ENCODE measurements at places on chromosomes 1 and 21.

DNA sequence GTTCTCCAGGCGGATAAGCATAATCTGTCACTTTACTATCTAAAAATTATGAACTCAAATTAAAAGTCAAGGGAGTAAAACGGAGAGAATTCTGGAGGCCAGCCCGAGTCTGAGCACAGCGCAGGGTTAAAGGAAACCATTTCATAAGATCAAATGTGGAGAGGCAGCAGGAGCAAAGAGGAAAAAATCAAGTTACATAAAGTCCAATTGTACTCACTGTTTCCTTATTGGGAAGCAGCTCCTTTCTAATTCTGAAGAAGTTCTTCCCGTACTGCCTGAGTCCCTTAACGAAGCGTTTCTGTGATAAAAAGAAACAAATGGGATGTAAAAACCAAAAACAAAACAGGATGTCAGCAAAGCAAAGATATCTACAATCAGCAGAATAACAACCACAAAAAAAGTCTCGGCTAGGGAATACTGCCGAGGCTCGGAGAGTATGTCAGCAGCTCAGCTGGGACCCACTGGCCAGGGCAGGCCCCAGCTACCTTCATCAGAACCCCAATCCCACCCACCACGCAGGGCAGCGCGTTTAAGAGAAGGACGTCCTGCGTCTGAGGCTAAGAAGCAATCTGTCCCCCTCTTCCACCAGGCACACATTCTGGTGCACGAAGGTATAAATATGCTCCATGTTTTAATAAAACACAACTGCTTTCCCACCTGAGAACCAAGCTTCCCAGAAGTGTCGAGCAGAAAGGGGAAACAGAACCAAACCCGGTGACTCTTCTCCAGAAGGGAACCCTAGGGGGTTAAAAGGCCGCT is 104.8 kb downstream of the SLC45A1 start:
- DNase-seq: no peak

DNA sequence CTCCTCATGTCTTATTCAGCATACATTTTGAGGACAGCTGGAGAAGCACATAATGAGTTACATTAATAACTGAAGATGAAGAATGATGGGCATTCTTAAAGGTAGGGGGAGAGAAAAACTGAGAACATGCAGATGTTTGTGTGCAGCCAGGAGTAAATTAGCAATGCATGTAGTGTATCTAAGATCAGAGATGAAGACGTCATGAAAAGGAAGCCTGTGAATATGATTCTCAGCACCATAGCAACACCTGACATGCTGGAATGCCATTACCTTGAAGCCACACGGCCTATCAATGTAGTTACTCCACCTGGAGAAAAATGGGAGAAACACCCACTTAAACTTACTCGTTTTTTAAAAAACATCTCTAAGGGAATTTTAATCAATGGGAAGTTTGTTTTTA is 607.1 kb downstream of the PTPRC start:
- no peak for DNase-seq

DNA sequence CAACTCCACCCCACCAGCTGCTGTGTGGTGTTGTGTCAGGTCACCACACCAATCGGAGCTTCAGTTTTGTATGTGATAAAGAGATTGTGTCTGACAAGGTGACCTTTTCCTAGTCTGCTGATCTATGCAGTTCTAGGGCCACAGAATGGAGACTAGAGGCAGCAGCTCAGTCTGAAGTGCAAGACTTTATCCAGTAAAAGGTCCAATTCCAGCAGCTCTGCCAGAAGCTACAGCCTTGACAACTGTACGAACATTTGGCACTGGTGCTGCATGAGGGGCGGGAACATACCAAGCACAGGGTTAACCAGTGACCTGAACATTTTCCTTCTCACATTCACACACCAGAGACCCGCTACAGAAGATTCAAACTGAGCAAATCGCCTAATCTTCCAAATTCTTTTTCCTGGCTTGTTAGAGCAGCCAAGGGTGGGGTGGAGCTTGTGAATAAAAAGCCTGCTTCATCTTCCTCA is 9.3 kb downstream of the FMO1 start:
- no peak for DNase-seq

DNA sequence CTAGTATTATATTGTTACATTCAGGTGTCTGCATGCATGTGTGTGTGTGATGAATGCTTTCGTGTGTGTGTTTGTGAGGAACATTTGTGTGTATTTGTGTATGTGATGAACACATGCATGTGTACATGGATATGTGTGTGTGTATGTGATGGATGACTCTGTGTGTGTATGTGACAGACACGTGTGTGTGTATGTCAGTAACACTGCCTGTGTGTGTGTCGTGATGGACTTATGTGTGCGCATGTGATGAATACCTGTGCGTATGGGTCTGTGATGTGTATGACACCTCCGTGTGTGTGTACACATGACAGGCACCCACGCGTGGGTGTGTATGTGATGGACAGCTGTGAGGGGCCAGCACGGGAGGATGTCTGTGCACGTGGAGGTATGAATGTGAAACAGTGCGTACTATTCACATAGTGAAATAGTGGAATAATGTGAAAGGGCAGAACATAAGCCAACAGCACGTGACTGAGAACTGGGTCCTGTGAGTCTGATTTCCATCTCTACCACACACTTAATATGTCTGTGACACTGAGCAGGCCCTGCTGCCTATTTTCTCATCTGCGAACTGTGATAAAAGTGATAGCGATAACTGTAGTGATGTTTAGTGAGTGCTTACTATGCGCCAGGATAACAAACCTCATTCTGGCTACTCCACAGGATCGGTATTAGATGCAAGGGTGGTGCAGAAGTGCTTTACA is 41.8 kb upstream of the CSF3R start:
- no peak for DNase-seq

- no peak for DNase-seq
Observed at GRCh38 chr21:37566790-37567615, 200.4 kb downstream of the DYRK1A start.

- no peak for DNase-seq
Observed at GRCh38 chr1:244362476-244362875, 89.2 kb downstream of the ADSS2 start.

GRCh38 chr1:6868660-6869380 is 83.6 kb downstream of the CAMTA1 start:
- DNase-seq: no peak

DNA sequence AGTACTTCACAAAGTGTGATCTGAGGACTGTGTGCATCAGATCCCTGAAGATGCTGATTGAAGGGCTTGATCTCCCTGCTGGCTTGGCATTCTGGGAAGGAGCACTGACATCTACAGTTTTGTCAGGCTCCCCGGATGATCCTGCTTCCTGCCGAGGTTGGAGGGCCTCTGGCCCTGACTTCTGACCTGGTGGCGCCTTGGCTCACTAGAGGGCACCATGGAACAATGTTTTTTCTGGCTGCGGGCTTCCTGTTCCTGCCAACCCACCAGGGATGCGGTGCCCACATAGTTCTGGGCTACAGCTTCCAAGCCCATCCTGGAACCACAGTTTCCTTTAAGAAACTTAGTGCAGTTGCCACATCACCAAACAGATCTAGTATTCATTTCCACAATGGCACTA is 38.8 kb upstream of the RASAL2 start:
- DNase-seq: no peak

DNA sequence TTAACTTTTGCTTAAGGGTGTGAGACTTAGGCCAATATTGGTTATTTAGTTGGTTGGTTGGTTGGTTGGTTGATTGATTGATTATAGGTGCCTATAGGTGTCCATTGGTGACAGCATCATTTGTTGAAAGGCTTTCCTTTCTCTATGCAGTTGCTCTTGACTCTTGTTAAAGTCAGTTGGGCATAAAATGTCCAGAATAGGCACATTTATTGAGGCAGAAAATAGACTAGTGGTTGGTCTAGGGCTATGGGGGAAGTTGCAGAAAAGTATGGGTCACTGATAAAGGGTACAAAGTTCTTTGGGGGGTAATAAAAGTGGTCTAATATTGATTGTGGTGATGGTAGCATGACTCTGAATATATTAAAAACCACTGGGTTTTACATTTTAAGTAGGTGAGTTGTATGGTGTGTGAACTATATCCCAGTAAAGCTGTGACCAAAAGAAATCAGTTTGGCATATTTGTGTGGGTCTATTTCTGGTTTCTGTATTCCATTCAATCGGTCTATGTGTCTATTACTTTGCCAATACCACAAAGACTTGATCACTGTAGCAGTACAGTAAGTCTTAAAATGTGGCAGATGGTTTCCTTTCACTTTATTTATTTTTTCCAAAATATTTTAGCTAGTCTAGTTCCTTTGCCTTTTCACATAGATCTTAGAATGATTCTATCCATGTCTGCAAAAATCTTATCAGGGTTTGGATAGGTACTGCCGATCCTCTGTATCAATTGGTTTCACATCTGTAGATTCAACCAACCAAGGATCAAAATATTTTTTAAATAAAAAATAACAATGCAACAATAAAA is 63.0 kb downstream of the ATP1A1 start:
- DNase-seq: no peak

DNA sequence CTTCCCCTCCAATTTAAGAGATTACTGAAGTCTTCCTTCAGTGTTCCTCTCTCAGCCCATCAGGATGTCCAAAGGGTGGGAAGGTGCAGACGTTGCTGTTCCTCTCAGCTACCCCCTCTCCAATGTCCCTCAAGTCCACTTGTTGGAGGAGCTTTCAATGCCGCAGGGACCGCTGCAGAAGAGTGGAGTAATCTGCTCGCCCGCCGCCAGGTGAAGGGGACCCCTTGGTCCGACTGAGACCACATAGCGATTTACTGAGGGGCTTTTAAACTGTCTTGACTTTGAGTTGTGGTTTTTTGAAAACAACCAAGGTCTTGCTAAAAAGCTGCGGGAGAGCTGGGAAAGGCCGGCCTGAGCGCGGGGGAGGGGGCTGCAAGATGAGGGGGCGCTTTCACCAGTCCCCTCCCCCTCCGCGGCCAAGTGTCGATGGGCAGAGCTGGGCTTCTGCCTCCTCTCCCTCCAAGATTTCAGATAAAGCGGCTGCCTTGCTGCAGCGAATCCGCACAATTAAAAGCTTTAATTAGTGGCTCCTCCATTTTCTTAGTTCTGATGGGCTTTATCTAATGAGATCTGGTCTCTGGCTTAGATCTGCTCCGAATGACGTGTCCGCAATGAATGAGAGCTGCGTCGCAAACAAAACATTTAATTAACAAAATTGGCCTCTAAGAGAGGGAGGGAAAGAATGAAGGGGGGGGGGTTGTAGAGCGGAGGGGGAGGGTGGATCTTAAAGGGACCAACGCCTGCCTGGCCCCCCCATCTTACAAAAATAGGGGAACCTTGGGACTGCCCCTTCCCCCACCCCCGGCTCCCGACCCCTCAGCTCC is 5.9 kb downstream of the LMO4 start:
- no peak for DNase-seq

DNA sequence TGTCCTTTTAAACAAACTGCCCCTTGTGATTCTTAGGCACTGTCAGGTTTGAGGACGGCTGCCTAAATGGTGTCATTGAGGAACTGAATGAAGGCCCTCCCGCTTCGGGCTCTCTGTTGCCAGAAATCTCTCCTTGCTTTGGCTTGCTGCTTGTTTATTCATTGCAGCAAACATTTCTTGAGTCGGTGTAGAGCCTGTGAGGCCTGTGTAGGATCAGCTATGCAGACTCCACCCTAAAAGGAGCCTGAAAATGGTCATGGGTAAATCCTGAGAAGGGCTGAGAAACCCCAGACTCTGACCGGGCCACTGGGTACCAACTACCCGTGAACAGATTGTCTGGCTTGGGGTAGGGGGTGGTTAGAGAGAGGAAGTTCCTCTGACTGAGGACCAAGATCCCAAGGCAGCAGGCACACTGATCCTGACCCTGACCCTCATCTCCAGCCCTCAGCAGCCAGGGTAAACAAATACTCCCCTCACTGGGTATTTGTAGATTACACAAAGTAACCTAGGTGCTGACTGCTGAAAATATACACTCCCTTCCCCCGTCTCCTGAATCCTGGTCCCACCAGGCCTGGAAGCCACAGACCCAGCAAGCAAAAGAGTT is 3.1 kb downstream of the IL6R start:
- DNase-seq: no peak

GRCh38 chr1:196063294-196063693 is 544.9 kb downstream of the KCNT2 start:
- DNase-seq: no peak

DNA sequence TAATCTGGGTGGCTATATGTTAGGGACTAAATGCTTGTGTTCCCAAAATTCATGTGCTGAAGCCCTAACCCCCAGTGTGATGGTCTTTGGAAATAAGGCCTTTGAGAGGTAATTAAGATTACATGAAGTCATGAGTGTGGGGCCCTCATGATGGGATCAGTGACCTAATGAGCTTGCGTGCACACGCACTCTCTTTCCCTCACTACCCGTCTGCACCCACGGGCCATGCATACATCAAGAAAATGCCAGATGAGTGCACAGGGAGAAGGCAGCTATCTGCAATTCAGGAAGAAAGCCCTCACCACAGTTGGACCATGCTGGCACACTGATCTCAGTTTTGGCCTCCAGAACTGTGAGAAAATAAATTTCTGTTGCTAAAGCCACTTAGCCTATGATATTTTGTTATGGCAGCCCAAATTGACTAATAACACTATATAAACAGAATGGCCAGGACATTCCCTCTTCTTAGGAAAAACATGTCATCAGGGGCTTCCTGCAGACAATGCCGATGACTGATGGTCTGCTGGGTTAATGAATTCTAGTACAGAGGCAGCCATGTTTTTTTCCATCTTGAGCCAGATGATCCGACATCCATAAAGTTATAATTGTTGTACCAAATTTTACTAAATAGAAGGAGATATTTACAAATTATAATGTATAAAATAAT is 18.1 kb upstream of the MYOG start:
- no peak for DNase-seq

DNA sequence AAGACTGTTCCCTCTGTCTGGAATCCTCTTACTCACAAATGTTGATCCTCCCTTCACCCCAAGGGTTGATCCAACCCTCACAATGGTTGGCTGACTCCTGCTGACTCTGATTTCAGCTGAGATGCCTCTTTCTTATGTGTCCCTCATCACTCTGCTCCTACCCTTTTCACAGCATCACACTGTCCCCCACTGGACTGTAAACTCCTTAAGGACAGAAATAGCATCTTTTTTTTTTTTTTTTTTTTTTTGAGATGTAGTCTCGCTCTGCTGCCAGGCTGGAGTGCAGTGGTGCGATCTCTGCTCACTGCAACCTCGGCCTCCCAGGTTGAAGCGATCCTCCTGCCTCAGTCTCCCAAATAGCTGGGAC is 97.9 kb upstream of the SYT6 start:
- no peak for DNase-seq

DNA sequence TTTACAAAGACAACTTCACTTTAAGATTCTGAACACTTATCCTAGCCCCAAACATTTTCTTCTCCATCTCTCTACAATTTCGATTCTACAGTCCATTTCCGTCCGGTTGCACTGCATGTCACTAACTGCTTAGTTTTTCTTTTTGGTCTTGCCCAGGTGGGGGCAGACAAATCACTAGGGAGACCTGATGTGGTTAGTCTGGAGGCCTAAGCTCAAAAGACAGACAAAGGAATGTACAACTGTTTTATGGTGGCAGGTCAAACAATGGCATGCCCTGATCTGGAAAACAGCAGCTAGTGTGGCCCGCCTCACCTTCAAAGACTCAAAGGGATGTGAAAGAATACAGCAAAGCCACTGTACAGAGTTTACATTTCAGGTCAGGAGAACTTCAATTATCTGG is 3.8 kb downstream of the ETV3 start:
- no peak for DNase-seq

All from stimulated activated CD4-positive, alpha-beta T cell treated with anti-CD3 and anti-CD28 coated beads, Interleukin-15, amount 100 ng/mL, for 48 hours (primary cell).